ENCODE measurements at places on chromosomes 2 and 18.

DNA sequence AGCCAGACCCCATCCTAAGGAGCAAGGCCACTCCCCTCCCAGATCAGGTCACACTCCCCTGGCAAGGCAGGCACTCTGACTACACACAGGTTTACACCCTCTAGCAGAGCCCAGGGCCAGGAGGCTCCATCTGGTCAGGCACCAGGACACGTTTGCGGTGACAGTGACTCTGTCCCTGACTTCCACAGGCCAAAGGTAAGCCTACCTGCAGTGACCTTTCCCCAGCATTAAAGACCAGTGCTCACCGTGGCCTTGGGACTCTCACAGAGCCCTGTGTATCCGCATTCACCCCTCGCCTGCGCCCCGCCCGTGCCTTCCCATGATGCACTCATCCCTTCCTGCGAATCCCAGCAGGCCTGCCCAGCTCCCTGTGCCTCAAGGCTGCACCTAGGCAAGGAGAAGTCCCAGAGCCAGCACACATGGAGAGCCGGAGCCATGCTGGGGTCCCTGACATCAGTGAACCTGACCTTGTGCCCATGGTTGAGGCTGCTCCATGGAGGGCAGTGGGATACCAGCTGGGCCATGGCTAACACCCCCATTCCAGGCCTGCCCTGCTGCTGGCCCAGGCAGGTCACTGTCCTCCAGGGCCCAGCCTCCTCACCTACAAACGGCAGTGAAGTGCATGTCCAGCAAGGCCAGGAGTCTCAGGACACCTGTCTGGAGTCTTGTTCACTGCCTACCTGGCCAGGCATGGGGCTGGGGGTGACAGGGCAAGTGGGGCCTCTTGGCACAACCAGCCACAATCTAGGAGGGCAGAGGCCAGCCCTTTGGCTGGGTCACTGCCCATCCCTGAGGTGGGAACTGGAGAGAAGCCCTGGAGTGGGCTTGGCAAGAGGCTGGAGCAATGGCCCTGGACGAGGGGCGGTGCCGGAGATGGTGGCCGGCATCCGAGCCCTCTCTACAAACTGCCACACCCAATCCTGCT is 3.0 kb downstream of the NEURL3 start:
- no peak for DNase-seq

GRCh38 chr2:62845256-62845655 is 139.7 kb downstream of the EHBP1 start:
- no peak for DNase-seq

GRCh38 chr2:170145191-170145590 is 32.8 kb upstream of the MYO3B start:
- no peak for DNase-seq

DNA sequence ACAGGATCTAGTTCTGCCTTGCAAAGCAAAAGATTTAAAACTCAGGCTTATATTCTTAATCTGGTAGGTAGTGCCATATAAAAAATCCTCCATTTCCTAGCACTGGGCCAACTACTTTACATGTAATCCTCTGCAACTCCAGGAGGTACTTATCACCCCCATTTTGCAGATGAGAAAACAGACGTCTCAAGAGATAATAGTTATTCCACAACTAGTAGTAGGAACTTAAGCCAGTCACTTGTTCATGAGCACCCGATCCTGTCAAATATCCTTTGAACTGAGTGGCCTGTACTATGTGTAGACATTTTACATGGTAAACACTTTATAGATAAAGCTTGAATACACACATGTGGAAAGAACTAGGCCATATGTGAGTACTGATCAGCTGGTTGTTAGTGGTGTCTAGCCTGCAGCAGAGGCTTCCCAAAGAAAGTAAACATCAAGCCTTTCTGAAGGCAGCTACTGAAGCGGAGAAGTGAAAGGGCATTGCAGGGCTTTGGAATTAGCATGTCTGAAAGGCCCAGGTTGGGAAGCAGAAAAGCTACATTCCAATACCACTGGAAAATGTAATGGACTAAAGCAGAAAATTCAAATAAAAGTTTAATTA is 48.0 kb downstream of the NAB1 start:
- DNase-seq, result no peak

DNA sequence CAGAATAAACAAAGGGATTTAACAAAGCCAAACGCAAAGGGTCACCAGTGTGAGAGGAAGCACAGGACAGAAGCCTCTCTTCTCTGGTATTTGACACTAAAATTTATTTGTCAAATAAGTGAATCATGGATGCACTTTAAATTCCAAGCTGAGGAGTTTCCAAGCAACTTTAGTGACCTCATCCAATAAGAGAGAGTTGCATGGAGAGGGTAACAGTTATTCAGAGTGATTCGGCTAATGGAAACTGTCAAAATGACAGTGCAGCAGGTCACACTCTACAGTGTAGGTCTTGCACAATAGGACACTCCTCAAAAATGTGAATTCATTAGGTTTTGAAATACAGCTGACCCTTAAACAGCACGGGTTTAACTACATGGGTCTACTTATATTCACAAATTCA is 103.9 kb upstream of the ACVR1C start:
- DNase-seq, result no peak

- no peak for DNase-seq
Measured at GRCh38 chr2:100537918-100538317, 24.9 kb upstream of the PDCL3 start.

DNA sequence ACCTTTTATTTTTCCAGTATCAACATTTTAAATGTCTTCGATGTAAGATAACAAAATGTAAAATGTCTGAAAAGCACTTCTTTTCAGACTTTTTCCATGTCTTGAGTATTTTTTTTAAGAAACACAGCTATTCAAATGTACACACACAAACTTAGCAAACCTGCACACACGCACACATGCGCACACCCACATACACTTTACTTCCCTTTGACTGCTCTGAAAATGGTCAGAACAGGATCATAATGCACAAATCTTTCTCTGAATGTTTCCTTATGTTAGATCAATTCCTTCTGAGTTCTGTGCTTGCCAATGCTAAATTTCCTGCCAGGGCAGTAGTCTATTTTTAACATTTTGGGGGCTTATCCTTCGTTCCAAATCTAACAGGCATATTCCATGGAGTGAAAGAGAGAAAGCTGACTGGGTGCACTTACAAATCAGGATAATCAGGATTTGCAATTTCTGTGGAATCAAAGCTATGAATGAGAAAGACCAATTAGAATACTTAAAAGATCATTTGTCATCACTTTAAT is 136.3 kb downstream of the ZEB2 start:
- no peak for DNase-seq

- DNase-seq, result peak; percentile 44
Measured at GRCh38 chr2:88659538-88659915, 31.9 kb upstream of the RPIA start.

Data from hindlimb muscle (tissue), 1 donor.